ENCODE measurements at places on chromosomes 6 and 20.

GRCh38 chr6:116059713-116060571, 749 bp downstream of the FRK start:
- no peak for DNase-seq

DNA sequence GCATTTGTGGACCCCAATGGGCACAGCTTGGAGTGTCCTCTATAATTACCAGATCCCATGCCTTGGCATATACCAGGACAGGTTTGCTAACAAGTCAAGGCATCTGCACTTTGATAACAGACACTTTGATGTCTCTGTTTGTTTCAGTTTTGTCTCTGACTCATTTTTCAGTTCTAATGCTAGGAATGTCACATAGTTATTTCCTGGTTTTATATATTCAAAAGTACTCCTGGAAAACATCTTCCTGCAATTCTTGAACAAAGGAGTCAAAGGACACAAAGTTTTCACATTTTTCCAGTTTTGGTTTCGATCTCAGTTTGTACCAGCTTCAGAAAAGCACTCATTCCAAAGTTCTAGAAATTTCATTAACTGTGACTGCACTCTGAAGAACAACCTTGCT, 188.1 kb downstream of the FOXC1 start:
- no peak for DNase-seq

GRCh38 chr6:75233092-75233615, 10.4 kb downstream of the COX7A2 start:
- no peak for DNase-seq

DNA sequence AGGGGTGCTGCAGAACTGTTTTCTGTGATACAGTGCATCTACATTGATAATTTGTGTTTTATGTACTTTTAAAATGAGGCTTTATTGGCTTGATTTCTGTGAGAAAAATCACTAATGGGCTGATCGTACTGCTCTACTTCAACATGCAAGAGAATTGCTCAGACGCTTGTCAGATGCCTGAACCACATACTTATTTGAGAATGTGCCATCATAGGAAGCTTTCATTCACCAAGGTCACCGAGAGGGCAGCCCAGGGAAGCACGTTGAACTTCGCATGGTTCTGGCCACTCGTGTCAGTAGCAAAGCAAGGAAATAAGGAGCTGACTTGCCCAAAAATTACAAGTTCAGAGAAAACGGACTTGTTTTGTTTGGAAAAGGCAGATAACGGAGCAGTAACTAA, 168.5 kb upstream of the AKAP12 start:
- DNase-seq, result no peak

GRCh38 chr20:44609006-44609515, 26.7 kb downstream of the PKIG start:
- DNase-seq, result no peak

- no peak for DNase-seq
Observed at GRCh38 chr6:138503881-138504680, 4.8 kb upstream of the NHSL1 start.

DNA sequence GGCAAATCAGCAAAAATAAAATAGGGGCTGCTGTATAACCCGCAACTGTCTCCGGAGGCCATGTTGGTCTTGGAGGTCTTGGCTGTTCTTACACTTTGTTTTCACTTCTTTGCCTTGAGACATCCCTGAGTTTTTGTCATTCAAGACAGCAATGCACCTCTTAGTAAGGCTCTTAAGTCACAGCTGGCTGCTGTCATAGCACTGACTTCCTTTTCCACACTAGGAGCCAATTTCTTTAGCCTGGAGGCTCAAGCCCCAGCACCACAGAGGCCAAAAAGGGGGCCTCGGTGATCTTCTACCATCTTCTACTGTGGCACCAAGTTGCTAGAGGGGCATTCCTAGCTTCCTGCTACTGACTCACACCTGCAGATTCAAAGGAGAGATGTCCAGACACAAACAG, 536.3 kb downstream of the CDH26 start:
- DNase-seq, result no peak

GRCh38 chr6:42101186-42101657, 41.2 kb downstream of the C6orf132 start:
- DNase-seq, result no peak

- no peak for DNase-seq
Observed at GRCh38 chr20:16262594-16262993, 310.7 kb downstream of the KIF16B start.

GRCh38 chr6:107656401-107656800, 166.5 kb downstream of the SOBP start:
- DNase-seq, result no peak

GRCh38 chr6:52595796-52596130, 18.9 kb upstream of the TRAM2 start:
- DNase-seq, result no peak

- no peak for DNase-seq
Observed at GRCh38 chr20:10978713-10979112, 304.9 kb upstream of the JAG1 start.

GRCh38 chr6:13715444-13715883, 3.8 kb upstream of the RANBP9 start:
- no peak for DNase-seq

DNA sequence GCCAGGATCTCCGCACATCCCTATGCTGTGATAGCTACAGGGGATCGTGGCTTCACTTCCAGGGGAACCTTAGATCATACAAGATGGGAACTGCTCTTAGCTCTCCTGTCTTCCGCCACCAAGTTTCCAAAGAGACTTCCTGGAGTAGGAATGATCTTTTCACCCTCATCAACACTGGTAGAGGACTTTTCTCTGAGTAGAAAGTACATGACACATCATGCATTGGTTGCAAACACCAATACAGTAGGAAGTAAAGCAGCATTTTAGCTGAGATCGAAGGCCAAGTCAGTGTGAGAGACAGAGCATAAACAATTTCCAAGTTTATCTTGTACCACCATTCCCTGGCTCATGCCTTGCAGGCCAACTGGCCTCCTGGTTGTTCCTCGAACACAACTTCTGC, 113.1 kb upstream of the NEDD9 start:
- no peak for DNase-seq

DNA sequence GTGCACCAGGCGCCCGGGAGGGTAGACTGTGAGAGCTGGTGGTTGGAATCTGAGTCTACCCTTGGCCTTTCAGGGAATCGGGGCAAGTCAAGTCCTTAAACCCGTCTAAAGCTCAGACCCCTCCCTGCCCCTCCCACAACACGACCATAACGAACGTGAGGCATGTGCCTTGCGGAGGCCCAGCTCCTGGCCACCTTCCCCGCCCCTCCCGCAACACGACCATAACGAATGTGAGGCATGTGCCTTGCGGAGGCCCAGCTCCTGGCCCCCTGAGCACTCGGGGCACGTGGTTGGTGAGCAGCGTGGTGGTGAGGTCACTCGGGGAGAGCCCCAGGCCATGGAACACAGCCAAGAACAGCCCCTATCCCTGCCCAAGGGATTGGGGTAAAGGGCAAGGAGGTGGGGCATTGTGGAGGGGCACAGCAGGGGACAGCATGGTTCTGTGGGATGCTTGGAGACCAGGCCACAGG, 132.2 kb downstream of the TAF4 start:
- no peak for DNase-seq

- DNase-seq, result no peak
Observed at GRCh38 chr20:57866250-57867106, 156.7 kb upstream of the PMEPA1 start.

DNA sequence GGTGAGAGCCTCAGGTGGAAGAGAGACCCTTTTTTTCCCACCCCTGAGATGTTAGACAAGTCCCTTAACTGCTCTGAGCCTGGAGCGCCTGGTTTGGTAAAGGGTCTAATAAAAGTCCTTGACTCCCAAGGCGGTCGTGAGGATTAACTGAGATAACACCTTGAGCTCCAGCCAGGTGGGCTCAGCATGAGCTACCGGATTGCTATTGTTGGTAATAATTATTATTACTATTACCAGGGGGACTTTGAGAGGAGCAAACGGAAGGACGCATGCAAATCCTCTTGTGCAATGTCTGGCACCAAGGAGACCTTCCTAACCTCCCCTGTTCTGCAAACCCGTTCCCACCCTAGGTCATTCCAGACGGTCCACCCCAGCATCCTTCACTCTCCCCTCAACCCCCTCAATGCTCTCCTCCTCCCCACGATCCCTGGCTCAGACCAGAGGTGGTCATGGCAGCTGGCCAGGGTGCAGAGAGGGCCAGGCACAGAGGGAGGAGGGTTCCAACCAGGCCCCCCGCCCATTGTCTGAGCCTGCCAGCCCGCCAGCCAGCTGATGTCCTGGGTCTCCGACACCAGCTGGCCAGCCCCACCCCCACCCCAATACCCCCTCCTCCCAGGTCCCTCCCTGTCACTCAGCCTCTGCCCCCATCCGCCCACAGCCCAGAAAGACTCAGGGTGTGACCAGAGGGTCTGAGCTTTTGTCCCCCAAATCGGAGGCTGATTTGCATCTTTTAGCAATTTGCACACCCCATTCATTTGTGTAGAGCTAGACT, 14.3 kb upstream of the CBFA2T2 start:
- DNase-seq, result no peak

DNA sequence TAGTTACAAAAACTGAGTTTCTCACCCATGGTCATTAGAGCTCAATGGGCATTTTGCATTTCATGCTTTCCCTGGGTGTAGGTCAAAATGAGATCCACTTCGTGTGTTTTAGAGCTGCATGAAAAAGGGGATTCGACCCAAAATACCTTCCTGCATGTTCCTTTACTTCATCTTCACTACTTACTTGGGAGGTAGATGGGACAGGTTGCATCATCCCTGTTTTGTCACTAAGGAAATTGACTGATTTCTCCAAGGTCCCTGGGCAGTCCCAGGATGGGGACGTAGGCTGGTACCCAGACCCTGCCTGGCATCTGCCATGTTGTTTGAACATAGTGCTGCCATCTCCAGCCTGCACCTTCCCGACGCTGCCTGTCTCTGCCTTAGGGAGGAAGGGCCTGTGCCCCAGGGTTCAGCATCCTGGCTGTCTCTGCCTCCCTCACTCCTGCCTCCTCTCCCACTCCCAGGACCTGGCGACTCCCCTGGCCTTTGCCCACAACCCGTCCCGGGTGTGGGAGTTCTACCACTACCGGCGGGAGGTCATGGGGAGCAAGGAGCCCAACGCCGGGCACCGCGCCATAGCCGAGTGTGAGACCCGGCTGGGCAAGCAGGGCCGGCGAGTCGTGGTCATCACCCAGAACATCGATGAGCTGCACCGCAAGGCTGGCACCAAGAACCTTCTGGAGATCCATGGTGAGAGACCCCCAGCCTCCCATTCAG, 17.0 kb downstream of the SIRT5 start:
- DNase-seq, result no peak

DNA sequence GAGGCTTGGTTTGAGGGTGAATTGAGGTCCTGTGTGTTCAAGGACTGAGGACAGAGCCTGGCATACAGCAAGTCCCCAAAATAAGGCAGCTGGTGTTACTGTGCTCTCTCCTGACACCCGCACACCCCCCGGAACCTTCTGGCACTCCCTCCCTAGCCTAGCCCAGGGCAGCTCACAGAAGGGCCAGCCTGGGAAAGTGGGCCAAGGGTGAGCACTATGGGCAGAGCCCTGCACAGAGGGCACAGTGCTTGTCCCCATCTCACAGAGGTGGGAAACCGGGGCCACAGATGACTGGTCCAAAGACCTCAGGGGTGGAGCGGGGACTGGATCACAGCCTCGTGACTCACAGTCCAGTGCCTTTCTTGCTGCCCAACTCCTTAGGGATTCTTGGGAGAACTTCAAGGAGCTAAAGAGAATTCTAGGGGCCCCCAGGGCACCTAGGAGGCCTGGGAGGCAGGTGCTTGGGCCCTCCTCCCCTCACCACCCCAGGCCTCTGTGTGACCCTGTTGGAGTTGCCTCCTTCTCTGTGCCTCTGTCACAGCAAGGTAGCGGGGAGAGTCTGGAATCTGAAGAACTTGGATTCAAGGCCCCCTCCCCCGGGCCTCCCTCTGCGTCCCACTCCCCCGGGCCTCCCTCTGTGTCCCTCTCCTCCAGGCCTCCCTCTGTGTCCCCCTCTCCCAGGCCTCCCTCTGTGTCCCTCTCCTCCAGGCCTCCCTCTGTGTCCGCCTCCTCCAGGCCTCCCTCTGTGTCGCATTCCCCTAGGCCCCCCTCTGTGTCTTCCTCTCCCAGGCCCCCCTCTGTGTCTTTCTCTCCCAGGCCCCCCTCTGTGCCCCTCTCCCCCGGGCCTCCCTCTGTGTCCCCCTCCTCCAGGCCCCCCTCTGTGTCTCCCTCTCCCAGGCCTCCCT, 13.5 kb downstream of the DLGAP4 start:
- DNase-seq, result no peak

DNA sequence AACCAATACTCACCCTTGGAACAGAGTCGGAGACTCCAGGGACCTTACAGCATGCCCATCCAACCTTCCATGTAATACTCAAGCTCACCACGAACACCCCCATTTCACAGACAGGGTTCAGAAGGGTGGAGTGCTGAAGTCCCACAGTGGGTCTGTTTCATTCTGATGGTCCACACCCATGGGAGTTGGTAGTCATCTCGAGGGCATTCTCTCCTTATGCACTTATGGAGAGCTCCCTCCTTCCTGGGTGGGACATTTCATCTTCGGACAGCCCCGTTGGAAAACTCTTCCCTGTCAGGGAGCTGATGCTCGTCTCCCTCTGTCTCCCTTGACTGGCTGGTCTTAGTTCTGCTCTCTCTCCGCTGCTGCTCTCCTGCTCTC, 38.9 kb downstream of the COX4I2 start:
- no peak for DNase-seq

DNA sequence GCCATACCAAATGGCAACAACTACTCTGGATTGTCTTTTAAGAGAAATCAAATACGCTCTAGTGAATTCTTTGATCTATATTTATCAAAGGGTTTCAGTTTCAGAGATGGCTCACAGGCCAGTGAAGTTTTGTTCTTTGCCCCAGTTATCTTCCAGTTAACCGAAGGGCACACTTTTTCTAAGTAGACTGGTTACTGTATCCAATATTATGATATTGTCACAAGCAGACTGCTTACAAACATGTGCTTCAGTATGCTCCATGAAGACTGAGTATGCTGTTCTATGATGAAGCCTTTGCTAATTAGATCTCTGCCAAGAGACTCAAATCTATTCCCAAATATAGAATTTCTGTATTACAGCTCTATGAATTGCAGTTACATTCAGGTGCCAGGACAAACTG, 181.1 kb downstream of the REV3L start:
- no peak for DNase-seq

- DNase-seq, result no peak
Observed at GRCh38 chr6:46865221-46865620, 56.5 kb downstream of the ADGRF5 start.

DNA sequence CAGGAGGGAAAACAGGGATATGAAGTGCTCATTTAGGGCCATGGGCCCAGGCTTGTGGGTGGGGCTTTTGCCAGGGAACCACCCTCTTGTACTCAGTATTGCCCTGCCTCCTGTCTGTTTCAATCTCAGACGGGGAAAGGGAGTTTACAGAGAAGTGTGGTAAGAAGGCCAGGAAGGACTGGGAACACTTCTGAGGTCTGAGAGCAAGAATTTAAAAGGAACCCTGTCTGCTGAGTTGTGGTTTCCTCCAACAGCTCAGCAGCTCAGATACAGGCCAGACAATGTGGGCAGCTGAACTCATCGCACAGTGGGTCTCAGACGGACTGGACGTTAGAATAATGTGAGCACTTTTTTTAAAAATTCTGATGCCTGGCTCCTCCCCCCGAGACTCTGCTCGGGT, 354.1 kb upstream of the ARID1B start:
- no peak for DNase-seq

- DNase-seq, result no peak
Observed at GRCh38 chr6:92989656-92990055, 429.7 kb downstream of the EPHA7 start.

Data from activated CD8-positive, alpha-beta memory T cell treated with anti-CD3 and anti-CD28 coated beads for 4 hours (primary cell).